ENCODE measurements at places on chromosomes 5 and 9. TPM values are rescaled to one million over a fixed set of nuclear protein-coding genes. Genes with fewer than 3 reads are reported as not detected.

The MEGF10 gene
- 1.1 TPM for polyA plus RNA-seq

The SH2D3C gene
- polyA plus RNA-seq, result 0.52 TPM

GRCh38 chr9:108150736-108151586 is 661.4 kb upstream of the KLF4 start:
- no peak for DNase-seq

The TEX48 gene
- polyA plus RNA-seq, result 0.46 TPM

DNA sequence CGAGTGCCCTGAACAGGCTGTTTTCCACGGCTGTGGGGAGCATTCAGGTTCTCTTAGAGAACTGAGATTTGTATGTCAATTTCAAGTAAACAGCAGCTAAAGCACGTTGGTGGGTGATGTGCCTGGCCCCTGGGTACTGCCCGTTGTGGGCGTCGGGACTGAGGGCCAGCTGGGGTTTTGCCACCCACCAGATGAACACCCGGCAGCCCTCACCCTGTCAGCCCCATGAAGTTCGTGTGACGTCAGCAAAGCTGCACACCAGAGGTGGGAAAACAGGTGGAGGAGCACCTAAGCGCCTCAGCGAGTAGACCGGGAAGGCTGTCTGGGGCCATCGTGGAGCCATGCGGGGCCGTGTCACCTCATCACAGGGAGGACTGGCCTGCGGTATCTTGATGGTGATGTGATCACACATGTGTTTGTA is 9.2 kb downstream of the CEP72 start:
- no peak for DNase-seq

The PDE8B gene
- polyA plus RNA-seq, result not detected

The CTNND2 gene
- polyA plus RNA-seq, result not detected

DNA sequence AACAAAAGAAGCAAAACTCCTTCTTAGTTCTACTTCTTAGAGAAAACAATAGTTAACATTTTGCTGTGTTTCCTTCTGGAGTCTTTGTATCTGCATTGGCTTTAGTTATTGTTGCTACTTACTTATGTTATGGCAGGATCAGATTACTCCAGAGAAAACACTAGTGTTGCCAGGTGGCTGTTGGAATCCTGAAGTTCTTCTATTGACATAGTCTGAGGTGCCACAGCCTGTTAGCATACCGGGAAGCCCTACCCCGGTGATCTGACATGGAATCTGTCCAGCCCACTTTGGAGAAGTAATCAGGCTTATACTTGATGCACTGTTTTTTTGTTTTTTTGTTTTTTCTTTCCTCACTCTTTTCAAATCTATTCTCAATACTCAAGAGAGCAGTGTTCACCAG is 68.5 kb upstream of the CEP78 start:
- DNase-seq, result no peak

DNA sequence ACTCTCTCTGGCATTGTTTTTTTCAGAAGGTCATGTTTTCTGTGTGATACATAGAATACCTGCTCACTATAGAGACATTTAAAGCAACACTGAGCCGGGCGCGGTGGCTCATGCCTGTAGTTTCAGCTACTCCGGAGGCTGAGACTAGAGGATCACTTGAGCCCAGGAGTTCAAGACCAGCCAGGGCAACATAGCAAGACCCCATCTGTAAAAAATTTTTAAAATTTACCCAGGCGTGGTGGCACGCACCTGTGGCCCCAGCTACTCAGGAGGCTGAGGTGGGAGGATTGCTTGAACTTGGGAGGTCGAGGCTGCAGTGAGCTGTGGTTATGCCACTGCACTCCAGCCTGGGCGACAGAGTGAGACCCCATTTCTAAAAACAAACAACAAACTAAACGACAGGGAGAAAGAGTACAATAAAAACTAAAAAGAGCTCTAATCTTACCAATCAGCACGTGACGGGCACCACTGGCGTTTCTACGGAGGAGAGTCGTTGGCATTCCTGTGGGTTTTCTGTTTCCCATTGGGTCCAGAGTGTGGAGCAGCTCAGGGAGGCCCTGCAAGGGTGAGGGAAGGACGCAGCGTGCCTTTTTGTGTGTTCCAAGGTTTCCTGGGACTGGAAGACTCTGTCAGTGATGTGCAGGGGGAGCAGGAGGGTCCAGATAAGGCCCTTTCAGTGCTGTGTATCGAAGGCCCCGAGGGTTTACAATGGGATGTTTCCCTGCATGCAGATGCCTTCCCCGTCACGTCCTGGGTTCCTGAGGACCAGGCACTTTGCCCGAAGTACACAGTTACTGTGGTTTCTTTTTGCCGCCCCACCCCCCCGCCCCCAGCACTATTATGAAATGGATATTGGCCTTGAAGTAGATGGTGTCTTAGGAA is 7.2 kb upstream of the RNU6ATAC start:
- no peak for DNase-seq

The GMCL2 gene
- not detected for polyA plus RNA-seq

The ADRA1B gene
- 2.2 TPM for polyA plus RNA-seq

DNA sequence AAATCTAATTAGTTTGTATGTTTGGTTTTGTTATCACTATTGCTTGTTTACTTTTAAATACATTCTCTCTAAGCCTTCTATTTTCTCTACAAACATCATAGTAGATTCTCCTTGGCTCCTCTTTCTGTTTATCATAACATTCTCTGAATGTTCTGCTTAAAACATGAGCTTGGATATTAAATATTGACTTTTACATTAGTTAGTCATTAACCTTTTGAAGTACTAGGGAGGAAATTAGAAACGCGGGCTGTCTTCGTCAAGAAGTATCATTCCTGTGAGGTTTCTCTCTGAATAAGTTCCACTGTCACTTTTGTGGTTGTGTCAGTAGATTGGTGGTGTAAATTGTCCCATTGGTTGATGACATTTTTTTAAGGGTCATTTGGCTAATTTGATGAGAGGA is 821.5 kb downstream of the EFNA5 start:
- DNase-seq, result no peak

The SLC25A51 gene
- 14.9 TPM for polyA plus RNA-seq

GRCh38 chr9:129498451-129499384 is 122.2 kb downstream of the C9orf50 start:
- DNase-seq, result no peak
